NAMALWA (cell line): ENCODE measurements at places on chromosomes 5 and 9.

GRCh38 chr9:132641216-132641615, 28.6 kb downstream of the DDX31 start:
- DNase-seq, result no peak

GRCh38 chr5:72596956-72597355, 89.7 kb upstream of the ZNF366 start:
- DNase-seq, result no peak

- peak; percentile 56 for DNase-seq
Measured at GRCh38 chr5:135559354-135559753, 19.4 kb downstream of the CXCL14 start.

- DNase-seq, result no peak
Measured at GRCh38 chr9:135022191-135022870, 65.1 kb upstream of the OLFM1 start.
